KBM-7 (cell line): ENCODE measurements at places on chromosomes 13 and 19.
A peak's percentile ranks its signal among the peaks of the same experiment; 100 is the strongest.

DNA sequence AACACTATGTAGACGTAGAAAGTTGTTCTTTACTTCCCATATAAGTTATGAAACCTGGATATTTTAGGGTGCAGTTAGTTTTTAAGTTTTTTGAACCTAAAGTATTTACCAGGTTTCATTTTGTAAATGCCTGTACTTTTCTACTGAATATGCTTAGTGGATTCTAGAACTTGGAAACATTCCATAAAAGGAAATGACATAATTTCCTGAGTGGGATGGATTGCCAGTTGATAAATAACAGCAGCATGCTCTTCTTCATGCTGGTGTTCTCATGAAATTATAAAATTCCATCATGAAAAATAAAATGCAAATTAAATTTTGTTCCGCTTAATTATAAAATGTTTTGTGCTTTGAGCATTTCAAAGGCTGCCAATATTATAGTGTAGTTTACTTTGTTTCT, 362.2 kb upstream of the PCDH20 start:
- no peak for DNase-seq

DNA sequence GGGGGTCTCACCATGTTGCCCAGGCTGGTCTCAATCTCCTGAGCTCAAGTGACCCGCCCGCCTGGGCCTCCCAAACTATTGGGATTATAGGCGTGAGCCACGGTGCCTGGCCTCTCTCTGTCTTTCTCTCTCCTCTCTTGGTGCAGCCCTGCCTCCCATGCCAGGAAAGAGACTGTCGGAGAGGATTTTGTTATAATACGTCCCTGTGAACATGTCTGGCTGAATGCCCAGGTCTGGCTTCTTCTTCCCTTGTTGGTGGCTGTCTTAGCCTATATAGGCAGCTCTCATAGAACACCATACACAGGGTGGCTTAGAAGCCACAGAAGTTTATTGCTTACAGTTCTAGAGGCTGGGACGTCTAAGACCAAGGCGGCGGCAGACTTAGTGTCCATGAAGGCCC, 46.4 kb downstream of the PEX11G start:
- no peak for DNase-seq

DNA sequence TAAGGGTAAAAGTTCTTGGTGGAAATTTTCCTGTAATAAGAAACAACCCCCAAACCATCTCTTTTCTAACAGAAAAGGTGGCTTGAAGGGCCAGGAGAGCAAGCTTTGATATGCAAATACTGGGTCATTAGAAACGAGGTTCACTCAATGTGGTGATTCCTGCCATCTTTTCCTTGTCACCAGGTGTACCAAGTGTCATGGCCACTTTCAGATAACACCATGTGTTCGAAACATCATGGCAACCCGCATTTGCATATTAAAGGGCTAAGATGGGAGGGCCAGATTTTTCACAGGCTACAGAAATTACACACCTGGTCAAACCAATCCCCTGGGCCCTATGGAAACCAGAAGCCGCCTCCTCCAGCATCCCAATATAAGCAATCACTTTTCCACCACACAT, 15.3 kb downstream of the LGALS16 start:
- DNase-seq, result no peak

DNA sequence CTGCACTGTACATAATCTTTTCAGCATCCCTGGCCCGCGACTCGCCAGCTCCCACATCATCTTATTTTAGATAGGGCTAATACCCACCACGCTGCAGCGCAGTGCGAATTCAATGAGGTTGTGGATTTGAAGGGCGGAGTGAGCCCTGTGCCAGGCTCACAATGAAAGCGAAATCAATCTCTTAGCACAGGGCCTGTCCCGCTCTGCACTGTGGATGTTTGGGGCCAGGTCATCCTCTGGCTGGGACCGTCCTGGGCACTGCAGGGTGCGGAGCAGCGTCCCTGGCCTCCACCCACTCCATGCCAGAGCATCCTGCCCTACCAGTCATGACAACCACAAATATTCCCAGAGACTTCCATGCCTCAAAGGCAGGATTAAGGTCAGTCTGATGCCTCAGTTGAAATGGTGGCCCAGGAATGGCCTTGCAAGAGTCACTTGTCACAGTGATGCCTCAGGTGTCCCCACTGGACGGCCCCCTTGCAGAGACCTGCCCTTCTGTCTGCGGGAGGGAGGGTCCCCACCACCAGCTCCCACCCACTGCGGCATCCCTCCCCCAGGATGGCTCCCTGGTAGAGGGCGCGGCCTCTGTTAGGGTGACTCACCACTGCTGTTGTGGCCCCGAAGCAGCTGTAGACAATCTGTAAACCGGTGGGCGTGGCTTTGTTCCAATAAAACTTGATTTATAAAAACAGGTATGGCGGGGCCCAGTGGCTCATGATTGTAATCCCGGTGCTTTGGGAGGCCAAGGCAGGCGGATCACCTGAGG, 5.6 kb downstream of the UHRF1 start:
- no peak for DNase-seq

DNA sequence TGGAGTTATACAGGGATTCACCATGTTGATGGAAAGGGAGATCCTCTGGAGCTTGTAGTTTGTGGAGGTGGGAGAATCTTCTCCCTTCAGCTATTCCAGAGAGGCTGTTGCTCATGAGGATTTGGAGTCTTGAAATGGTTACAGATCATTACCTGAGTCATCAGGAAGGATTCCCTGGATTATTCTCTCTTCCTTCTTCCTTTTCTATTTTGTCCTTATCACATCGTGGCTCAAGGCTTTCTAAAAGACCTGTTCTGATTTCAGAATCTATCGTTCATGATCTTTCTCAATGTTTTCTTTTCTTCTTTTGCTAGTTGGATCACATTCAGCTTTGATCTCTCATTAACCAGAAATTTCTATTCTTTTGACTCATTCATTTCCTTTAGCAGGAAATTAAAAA, 196.0 kb downstream of the KLF5 start:
- DNase-seq, result no peak

DNA sequence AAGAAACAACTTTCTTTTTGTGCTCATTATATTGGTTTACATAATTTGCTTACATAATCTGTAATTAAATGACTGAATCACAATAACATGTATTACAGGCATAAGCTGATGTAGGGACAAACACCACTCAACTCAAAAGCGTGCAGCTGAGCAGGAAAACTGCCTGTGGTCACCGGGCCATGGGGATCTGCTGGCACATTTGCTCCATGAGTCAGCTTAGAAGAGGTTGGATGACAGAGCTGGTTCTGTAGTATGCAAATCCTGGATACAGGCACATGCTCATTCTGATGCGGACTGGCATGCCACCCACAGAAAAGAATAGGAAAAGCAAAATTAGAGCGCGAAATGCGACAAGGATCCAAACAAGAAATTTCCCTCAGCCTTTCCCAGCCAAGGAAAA, 128.6 kb downstream of the USP12 start:
- peak; percentile 38 for DNase-seq

DNA sequence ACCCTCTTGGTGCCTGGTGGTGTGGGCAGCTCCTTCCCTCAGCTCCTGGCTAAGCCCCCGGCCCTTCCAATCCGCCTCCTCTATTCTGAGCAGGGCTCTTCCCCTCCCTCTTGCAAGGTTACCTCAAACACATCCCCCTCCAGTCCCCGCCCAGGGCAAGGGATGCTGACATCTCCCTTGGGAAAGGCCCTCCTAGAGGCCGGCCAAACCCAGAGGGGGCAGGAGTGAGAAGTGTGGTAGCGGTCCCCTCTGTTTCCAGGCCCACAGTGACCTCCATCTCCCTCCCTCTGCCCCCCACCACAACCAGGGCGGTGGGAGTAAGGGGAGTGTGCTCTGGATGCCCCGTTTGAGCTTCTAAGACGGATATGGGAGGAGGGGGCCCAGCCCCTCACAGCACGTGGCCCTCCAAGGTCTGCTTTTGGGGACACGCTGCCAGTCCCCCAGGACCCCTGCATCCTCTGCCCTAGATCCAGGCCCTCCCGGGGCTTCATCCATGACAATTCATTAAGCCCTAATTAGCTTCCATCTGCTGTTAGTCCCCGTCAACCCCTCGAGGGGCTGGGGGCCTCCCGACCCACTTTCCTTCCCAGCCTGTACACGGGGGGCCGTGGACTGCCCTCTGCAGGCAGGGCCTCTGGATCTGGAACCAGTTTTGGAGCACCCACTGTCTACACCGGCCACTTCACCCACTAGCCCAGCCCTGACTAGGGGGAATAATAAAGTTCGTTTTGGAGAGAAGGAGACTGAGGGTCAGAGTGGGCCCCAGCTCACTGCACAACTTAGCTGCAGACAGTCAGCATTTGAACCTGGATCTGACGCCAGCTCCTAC, 2.3 kb downstream of the LINGO3 start:
- DNase-seq, result no peak

DNA sequence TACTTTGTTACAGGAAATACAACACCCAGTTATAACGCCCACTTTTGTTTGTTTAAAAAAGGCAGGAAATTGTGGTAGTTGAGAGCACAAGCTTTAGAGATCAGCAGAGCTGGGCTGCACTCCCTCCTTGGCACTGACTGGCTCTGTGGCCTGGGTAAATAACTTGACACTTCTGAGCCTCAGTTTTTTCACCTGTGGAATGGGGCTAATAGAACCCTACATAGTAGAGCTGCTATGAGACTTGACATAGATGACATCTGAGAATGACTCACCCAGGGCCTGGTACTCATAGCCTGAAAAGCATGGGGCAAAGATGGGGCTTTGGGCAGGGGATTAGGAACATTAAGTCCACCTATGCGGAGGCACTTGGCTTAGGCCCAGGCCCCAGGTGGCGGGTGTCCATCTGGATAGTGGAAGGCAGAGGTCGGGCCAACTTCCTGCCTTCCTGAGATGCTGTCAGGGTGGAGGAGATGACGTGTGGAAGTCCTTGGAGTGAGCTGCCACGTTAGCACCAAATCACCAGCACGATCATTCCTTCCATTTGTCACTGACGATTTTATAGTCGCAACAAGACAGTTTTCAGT, 159.1 kb downstream of the KATNAL1 start:
- DNase-seq, result no peak

DNA sequence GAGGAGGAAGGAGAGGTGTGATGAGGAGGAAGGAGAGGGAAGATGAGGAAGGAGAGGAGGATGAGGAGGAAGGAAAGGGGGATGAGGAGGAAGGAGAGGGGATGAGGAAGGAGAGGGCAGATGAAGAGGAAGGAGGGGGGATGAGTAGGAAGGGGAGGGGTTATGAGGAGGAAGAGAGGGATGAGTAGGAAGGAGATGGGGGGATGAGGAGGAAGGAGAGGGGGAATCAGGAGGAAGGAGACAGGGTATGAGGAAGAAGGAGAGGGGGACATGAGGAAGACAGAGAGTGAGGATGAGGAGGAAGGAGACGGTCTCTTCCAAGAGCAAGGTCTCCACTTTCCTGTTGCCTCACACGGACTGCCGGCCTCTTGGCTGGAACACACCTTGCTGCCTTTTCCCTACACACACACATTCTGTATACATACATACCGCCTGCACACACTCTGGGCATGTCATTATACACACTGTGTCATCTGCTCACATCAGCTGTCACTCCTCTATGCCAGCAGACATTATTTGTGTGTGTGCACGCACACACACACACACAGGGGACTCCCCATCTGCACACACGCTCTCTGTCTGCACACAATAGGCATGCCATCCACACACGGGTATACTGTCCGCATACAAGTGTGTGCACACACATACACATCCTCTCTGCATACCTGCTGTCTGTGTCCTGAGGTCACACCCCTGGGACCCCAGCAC, 11.1 kb upstream of the VSTM2B start:
- no peak for DNase-seq

DNA sequence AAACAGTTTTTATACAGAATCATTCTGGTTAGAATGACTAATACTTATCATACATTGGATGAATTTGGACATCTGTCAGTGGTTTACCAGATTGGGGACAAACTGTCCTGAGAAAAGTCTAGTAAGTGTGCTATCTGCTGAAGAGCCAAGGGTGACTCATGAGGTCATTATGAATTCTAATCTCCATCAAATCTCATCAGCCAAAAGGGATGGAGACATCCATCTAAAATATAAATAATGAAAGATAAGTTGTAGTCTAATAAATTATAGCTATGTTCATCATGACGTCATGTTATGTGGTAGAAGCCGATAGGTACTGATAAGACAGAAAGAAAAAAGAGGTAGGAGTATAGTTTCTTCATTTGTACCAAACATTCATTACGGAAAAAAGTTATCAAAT, 804.4 kb downstream of the PCDH9 start:
- DNase-seq, result no peak

DNA sequence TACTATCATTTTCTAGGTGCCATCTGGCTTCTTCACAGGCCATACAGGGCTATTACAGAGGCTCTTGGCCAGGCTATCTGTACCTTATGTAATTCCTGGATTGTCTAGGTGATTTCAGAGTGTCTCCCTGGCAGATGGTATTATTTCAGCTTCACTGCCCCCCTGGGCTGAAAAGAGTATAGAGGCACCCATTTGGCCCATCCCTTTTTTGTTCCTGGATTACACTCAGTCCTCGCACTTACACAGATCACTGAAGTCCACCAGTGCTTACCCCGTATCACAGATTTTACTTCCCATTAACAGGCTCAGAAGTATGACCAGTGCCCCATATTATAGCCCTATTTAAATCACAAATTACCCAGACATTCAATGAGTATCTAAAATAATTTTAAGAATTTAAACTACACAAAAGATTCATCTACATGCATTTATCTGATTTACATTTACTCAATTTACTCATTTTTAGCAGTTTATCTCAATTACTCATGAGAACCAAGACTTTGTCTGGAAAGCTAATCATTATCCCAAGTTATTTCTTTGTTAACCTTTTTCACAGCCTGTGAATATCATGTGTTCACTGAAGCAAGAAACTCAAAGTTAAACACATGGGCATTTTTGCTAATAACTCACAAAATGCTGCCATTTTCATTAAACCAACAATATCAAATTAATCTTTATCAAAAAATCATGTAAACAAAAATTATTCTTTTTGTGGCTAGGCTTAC, 121.0 kb downstream of the PCDH20 start:
- DNase-seq, result no peak
